Osteocyte (in vitro differentiated cells): ENCODE measurements at places on chromosomes 13 and 19.

DNA sequence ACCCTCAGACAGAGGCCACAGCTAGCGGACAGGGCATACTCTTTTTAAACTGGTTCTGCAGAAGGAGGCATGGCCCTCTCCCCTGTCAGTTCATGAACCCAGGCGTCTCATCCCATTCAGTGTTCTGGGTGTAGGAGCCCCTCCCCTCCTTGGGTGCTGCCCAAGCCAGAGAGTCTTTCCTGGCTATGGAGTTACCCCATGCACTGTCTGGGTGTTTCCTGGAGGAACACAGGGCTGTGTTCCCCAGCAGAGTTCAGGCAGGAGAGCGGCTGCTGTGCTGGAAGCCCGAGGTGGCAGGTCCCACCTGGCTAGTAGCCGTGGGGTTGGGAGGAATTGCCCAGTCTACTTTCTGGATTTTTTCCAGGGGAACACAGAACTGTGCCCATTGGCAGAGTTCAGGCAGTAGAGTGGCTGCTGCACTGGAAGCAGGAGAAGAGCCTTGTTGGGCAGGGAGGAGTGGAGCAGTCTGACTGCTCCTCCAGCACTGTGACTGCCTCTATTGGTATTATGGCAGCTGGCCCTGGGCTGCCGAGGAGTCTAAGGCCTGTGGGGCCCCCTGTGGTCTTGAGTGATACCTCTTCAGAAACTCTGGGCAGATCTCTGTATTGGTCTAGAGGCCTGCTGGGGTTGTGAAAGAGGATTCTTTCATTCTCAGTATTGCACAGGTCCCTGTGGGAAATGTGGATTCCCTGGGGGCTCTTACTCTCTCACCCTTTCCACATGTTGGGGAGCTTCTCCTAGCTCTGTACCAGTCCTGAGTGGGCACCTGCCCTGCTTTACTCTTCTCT lies 168.3 kb downstream of the PCDH20 start:
- no peak for DNase-seq

DNA sequence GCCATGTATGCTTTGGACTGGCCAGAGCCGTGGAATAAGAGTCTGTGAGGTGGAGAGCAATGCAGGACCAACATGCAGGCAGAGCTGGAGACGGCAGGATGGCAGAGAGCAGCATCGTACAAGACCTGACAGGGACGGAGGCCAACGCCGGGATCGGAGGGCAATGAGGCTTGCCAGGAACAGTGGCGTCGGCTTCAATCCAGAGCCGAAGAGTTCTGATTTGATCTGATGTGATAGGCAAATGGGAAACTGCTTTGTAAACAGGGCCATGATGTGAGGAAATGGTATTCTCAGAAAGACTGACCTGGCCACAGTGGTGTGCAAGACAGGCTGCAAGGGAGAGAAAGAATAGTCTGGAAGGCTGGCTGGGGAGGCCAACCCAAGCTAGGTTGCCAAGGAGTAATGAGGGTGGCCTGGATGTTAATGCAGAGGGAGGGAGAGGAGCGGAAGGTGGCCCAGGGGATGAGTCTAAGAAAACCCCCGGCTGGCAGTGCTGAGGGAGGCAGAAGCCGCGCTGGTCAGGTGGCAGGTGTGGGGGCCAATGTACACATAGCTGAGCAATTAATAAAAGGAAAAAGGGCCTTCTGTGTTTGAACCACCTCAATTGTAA lies 26.7 kb downstream of the RCBTB2 start:
- no peak for DNase-seq

DNA sequence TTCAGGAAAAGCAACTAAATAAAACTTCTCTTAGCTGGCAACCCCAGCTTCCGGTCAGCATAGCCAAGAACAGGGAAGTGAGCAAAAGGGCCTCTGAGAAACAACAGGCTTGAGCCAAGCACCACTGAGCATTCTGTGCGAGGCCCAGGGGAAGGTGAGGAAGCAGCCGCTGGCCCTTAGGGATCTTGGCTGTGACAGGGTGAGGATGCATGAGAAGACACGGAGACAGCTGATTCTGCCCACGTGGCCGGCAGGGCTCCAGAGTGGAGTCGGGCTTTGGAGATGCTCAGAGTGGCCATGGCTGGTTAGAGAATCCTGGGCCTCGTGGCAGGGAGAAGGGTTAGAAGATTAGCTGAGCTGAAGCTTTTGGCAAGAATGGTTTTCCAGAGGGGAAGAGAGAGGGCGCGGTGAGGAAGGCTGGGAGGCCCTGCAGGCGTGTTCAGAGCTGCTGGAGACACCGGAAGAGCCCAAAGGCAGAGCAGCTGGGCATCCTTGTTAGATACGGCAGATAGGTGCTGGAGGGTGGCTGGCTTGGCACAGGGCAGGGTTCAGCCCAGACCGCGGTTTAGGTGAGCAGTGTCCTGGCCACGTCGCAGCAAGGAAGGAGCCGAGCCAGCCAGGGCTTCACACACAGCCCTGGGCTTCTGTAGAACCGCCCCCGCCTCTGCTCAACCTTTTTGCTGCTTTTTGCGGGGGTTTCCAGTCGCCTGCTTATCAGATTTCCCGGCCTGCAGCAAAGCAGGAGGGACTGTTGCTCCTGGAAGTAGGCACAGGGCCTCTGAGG lies 17.3 kb downstream of the UPF1 start:
- no peak for DNase-seq

DNA sequence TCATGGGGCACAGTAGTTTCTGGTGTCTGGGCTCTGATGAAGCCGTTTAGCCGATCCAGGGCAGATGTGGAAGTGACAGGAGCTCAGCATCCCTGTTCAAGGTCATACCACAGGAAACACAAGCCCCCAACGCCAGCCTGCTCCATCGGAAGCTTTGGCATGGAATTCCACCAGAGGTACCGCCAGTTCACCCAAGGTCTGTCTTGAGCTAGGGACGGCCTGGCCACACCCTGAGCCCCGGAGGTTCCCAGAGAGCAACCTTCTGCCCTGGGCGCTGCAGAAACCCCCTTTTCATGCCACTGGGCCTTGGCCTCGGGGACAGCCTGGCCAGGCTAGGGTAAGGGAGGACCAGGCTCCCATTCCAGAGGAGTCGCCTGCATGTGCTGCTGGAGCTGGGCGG lies 39.4 kb upstream of the TPM4 start:
- DNase-seq: no peak

GRCh38 chr13:82702513-82702912 lies 1179.8 kb downstream of the SLITRK1 start:
- no peak for DNase-seq

- DNase-seq: no peak
Observed at GRCh38 chr19:50000841-50001557, 24.2 kb downstream of the VRK3 start.

DNA sequence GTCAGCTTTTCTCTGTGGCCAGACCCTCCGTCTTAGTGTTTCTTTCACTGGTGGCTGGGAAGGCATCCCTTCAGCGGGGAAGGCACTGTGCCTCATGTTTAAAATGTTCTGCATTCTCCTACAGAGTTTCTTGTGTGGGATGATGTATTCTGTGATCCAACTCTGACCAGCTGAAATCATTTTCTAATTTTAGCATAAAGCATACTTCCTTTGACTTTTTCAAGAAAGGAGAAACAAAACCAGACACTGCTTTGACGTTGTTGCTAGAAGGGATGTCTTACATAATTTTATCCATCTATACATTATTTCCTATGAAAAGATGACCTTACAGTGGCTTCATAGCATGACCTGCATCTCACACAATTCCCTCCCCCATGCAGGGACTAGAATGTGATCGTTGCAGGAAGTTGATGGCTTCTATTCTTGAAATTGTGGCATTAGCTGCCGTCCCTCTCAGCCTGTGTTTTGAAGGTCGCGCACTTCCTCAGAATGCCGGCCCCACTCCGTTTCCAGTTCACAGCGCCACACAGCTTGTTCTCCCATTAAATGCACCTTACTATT lies 38.6 kb upstream of the TEX29 start:
- no peak for DNase-seq

DNA sequence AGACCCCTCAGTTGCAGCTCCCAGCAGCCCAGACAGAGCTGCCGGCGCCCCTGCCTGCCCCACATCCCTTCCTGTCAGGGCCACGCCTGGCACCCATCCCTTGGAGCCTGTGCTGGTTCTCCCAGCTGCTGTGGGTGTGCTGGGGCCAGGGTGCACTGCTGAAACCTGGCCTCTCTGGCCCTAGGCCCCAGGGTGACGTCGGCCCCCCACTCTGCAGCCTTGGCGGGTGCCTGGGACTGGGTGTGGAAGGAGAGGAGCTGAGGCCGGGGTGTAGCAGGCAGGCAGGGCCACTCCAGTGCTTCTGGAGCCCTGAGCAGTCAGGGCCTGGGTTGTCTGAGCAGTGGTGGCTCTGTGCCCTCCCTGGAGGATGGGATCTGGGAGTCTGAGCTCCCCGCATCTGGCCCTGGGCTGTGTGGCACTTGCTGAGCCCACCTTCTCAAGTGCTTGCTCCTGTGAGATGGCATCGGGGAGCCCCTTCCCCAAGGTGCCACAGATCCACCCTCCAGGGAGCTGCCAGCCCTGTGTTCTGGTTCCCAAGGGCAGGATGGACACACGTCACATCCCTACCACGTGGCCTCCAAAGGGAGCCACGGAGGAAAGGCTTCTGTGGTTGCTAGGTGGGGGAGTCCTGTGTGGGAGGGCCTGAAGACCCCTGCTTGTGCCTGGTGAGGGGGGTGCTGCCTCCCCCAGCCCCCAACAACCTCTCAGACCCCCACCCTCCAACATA lies 5.2 kb downstream of the PLEKHJ1 start:
- DNase-seq: no peak

DNA sequence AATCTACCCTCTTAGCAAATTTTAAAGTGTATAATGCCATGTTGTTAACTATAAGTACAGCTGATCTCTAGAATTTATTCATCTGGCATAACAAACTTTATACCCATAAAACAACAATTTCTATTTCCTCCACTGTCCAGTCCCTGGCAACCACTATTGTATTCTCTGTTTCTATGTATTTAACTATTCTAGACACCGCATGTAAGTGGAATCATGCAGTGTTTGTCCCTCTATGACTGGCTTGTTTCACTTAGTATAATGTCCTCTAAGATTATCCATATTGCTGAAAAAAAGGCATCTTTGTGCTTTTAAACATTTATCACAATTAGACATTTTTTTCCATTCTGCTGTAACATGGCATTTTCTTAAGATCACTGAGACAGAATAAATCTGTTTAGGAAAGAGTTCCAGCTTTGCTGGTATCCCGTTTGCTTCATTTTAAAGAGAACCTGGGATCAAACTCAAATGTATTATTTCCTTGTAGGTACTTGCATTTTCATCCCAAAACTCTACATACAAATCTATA lies 1191.0 kb downstream of the SLITRK5 start:
- DNase-seq: no peak

- no peak for DNase-seq
Observed at GRCh38 chr19:38337360-38337653, 1.7 kb downstream of the CATSPERG start.

- DNase-seq: no peak
Observed at GRCh38 chr13:74986609-74987008, 495.4 kb downstream of the TBC1D4 start.

- no peak for DNase-seq
Observed at GRCh38 chr13:75635101-75635827, 866 bp upstream of the LMO7 start.

GRCh38 chr13:50934735-50935435 lies 25.3 kb downstream of the RNASEH2B start:
- DNase-seq: no peak

DNA sequence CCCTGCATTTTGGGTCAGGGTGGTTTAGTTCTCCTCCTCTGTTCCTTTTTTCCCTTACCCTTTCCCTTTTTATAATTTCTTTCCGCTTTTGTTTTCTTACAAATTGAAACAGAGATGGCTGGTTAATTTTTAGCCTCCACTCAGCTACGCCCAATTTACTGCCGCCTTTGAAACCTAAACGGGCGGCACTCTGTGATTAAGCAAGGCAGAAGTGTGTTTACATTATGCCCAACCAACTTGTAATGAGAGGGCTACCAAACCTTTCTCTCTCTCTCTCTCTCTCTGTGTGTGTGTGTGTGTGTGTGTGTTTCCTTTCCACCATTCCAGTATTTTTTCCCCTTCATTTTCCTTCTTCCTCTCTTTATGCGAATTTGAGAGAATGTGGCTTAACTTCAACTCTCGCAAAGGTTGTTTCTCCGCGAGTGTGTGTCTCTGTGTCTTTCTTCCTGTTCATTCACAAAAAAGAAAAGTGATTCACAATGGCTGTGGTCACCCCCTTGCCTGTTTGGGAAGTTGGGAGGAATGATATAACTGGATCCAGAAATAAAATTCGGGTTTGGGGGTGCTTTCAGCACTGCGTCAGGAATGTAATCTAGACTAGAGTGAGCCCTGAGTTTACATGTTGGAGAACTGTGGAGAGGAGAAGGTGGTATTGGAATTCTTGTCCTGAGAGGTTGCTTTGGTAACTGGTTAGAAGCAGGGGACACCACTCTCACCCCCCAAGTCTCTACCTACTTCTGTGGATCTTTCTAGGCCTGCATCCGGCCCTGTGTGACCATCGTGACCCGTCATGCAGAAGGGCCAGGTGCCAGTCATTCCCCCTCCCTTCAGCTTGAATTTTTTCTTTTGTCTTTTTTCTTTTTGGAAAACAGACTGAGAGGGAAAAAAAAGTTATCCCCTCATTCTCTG lies 31.4 kb downstream of the NFIX start:
- no peak for DNase-seq

DNA sequence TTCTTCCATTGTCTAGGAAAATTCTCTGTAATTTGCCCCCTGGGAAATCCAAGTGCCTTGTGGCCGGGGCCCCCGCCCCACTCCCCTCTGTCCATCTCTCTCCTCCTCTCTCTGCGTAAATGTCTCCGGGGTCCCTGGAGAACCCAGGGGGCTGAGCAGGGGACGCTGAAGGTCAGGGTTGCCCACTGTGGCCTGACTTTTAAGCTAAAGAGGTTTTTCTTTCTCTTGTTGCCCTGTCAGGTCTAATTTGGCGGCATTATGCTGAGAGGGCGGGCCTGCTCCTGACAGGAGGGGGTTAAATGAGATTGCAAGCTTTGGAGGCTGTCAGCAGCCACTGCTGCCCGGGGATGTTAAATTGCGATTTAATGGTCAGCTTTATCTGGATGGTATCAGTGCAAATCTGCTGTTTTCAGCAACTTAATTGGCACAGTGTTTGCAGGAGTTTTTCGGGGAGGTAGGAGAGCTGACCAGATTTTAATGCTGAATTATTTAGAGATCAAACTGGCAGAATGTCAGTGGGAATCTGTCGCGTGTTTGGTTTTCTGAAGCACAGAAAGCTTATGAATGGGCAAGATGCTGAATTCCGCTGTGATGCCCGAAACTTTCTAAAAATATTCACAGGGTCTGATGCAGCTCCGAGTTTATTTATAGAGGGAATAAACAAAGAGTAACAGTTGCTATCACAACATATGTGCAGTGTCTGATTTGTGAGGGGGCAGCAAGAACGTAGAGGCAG lies 93.2 kb upstream of the SOX1 start:
- DNase-seq: no peak
